GM12878 (cell line): ENCODE measurements at places on chromosomes 3 and 15. TPM values are rescaled to one million over a fixed set of nuclear protein-coding genes. Genes with fewer than 3 reads are reported as not detected.
A peak's percentile ranks its signal among the peaks of the same experiment; 100 is the strongest.

The CLEC3B gene
- 0.23 TPM in 1 of 2 replicates, not detected in the other for total RNA-seq

The SI gene
- total RNA-seq, result not detected in 2 replicates

The TNFAIP8L3 gene
- not detected in 2 replicates for total RNA-seq

The KBTBD8 gene
- 27.6 and 28.8 TPM in 2 replicates for total RNA-seq

The TSPAN3 gene
- 51.2 and 52.6 TPM in 2 replicates for total RNA-seq

The KCNH8 gene
- 0.11 and 0.18 TPM in 2 replicates for total RNA-seq

The ITIH3 gene
- total RNA-seq, result 0.15 and 0.27 TPM in 2 replicates

The TTC21A gene
- 2.6 and 2.7 TPM in 2 replicates for total RNA-seq

GRCh38 chr15:34700891-34701427 lies 53.8 kb downstream of the GJD2 start:
- DNase-seq, result no peak
- no peaks in the 10 kb centered on the region for H3K4me1 ChIP-seq
- H3K4me3 ChIP-seq, result no peak overlapping the region
- no peaks in the 10 kb centered on the region for H3K36me3 ChIP-seq

GRCh38 chr15:40449275-40449674 lies 8.5 kb downstream of the BAHD1 start:
- H3K27me3 ChIP-seq, result no peaks in the 10 kb centered on the region
- peaks cover 30% of the 10 kb centered on the region for H3K4me1 ChIP-seq
- DNase-seq, result no peak
- H3K36me3 ChIP-seq, result no peaks in the 10 kb centered on the region

DNA sequence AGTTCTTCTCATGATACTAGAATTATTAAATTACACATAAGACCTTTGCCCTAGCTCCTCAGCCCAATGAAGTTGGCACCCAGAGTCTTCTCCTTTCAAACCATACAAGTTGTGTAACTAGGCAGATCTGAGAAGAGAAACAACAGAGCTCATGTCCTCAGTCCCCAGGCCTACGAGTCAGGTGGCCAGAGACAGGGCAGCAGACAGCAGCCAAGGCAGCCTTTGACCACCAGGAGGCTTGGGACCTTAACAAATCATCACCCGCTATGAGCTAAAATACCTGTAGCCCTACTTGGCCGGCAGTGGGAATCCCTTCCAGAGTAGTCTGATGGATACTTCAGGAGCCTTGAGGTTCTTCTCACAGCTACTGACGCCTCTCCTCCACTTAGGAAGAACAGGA lies 18.3 kb downstream of the STIMATE start:
- no peaks in the 10 kb centered on the region for H3K27me3 ChIP-seq
- H3K27ac ChIP-seq, result no peak overlapping the region
- H3K36me3 ChIP-seq, result peaks cover 7% of the 10 kb centered on the region; the same call in 1 of the 2 replicates
- H3K4me3 ChIP-seq, result no peak overlapping the region
- H3K4me1 ChIP-seq, result peaks cover 22% of the 10 kb centered on the region

- no peak overlapping the region for H3K27ac ChIP-seq
- no peaks in the 10 kb centered on the region for H3K27me3 ChIP-seq
- H3K4me1 ChIP-seq, result peaks cover 5% of the 10 kb centered on the region
- no peaks in the 10 kb centered on the region for H3K36me3 ChIP-seq
- no peak for DNase-seq
Measured at GRCh38 chr15:36826948-36827347, 247.5 kb downstream of the CDIN1 start.

DNA sequence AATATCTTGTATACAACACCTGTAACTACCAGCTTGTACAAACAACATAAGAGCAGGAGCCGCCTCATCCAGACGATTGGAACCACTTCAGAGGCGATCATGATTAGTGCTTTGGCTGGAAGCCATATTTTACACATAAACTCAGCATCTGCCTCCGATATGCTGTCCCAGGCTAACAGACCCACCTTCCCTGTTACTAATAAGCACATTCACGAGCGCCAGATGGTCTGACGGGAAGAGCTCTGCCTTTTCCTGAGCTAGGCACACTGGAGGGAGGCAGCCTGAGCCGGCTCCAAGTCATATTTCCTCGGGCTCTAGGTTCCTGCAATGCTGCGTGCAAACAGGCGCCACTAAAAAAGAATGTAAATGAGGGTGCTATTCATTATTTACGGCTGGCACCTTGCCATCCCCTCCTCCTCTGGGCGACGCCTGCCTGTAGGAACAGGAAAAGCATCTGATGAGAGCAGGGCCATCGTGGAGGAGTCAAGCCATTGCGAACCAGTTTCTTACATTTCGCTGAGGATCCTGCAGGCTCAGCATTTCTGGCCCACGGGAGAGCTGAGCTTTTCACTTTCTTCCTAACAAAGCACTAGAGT lies 98.2 kb downstream of the ANXA2 start:
- DNase-seq, result no peak
- H3K4me1 ChIP-seq, result no peaks in the 10 kb centered on the region
- no peak overlapping the region for H3K4me3 ChIP-seq
- H3K27me3 ChIP-seq, result no peaks in the 10 kb centered on the region

DNA sequence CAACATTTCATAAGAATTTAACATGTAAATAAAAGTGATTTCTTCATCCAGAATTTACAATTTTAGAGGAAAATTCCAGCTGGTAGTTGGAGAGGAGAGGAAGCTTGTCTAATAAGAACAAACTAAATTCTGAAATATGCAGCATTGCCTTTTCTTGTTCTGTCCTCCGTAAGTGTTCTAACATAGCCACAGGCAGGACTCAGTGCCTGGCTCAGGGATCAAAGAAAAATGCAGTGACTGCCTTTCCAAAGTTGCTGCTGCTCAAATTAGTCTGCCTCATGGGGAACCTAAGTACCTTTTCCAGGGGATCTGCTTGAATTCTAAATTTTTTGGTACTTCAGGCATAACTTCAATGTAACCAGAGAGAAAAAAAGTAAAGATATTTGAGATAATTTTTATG lies 713.0 kb upstream of the CADM2 start:
- H3K27me3 ChIP-seq, result no peaks in the 10 kb centered on the region
- no peaks in the 10 kb centered on the region for H3K36me3 ChIP-seq
- no peak overlapping the region for H3K27ac ChIP-seq
- H3K4me3 ChIP-seq, result no peak overlapping the region

- no peaks in the 10 kb centered on the region for H3K36me3 ChIP-seq
- H3K4me3 ChIP-seq, result no peak overlapping the region
- H3K27me3 ChIP-seq, result no peaks in the 10 kb centered on the region; the same call in 1 of the 2 replicates
- DNase-seq, result no peak
- H3K27ac ChIP-seq, result no peak overlapping the region
Measured at GRCh38 chr3:186213946-186214345, 105.1 kb upstream of the ETV5 start.

DNA sequence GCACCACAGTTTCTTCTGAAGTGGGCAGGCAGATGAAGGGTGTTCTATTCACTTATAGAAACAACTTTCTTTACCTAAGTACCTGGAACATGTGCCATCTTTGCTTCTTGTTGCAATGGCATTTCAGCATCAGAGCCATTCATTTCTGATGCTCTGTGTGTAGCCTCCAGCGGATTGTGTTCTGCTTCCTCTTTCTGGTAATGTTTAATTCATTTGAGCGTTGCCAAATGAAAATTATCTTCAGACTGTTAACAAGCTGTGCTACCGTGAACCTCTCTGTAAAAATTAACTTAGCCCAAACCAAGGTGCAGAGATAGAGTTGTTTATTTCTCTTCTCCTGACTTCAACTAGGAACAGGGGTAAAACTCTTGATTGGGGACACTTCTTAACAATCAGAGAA lies 302.0 kb downstream of the EDEM1 start:
- no peaks in the 10 kb centered on the region for H3K4me1 ChIP-seq
- DNase-seq, result peak; percentile 11
- no peaks in the 10 kb centered on the region; the same call in 1 of the 2 replicates for H3K27me3 ChIP-seq
- H3K4me3 ChIP-seq, result no peak overlapping the region
- no peak overlapping the region for H3K27ac ChIP-seq
- no peaks in the 10 kb centered on the region for H3K36me3 ChIP-seq

GRCh38 chr15:27077790-27078189 lies 106.8 kb downstream of the GABRG3 start:
- no peak overlapping the region for H3K27ac ChIP-seq
- no peaks in the 10 kb centered on the region for H3K36me3 ChIP-seq
- DNase-seq, result no peak
- no peaks in the 10 kb centered on the region for H3K27me3 ChIP-seq

DNA sequence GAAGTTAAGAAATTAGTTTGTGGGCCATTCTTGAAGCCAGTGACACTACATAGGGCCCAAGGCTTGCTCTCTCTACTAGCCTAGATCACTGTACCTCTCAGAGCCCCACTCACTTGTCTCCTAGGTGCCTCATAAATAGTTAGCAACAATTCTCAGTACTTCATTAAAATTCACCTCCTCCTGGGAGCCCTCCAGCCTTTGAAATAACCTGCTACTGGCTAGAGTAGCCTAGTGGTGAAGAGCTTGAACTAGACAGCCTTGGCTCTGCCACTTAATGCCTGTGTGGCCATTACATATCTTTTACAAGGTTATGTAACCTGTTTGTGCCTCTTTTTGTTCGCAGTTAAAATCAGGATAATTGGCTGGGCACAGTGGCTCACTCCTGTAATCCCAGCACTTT lies 89.3 kb downstream of the UBE2E2 start:
- H3K27me3 ChIP-seq, result no peaks in the 10 kb centered on the region
- no peaks in the 10 kb centered on the region for H3K36me3 ChIP-seq
- H3K27ac ChIP-seq, result no peak overlapping the region
- H3K4me3 ChIP-seq, result no peak overlapping the region
- peaks cover 9% of the 10 kb centered on the region; the same call in 1 of the 2 replicates for H3K4me1 ChIP-seq

DNA sequence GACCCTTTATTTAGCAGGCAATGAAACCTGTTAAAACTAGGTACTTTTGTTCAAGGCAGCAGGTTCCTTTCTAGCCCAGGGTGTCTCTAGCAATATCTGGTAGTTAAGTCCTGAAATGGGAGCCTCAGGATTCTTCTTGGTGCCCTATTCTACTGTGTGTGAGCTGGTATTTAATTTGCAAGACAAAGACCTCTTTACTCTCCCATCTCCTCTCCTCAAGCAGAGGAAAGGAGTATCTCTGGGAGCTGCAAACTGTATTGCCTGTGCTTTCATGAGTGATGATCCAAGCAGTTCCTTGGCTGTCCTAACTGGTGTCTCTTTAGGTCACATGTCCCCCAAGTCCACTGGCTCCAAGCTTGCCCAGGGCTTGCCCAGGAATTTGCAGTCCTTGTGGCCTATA lies 188.2 kb downstream of the SI start:
- no peaks in the 10 kb centered on the region for H3K27me3 ChIP-seq
- no peaks in the 10 kb centered on the region for H3K4me1 ChIP-seq
- no peak overlapping the region for H3K27ac ChIP-seq
- H3K4me3 ChIP-seq, result no peak overlapping the region

GRCh38 chr3:43028678-43029490 lies 49.8 kb downstream of the GASK1A start:
- no peaks in the 10 kb centered on the region for H3K4me1 ChIP-seq
- no peaks in the 10 kb centered on the region for H3K27me3 ChIP-seq
- DNase-seq, result no peak
- H3K4me3 ChIP-seq, result no peak overlapping the region

GRCh38 chr15:32941823-32942222 lies 224.0 kb downstream of the GREM1 start:
- no peaks in the 10 kb centered on the region; the same call in 1 of the 2 replicates for H3K27me3 ChIP-seq
- no peaks in the 10 kb centered on the region for H3K36me3 ChIP-seq
- H3K4me1 ChIP-seq, result no peaks in the 10 kb centered on the region
- H3K27ac ChIP-seq, result no peak overlapping the region
- H3K4me3 ChIP-seq, result no peak overlapping the region
- no peak for DNase-seq
